ENCODE measurements at places on chromosomes 1 and 21.

- DNase-seq, result no peak
These were observed 6.2 kb downstream of the CD247 start for GRCh38 chr1:167512046-167512654.

GRCh38 chr1:7550981-7551380 is 220.1 kb upstream of the VAMP3 start:
- no peak for DNase-seq

GRCh38 chr1:209431402-209431801 is 152.1 kb upstream of the CAMK1G start:
- no peak for DNase-seq

GRCh38 chr1:14788080-14788479 is 189.6 kb downstream of the KAZN start:
- no peak for DNase-seq

- no peak for DNase-seq
These were observed 24.8 kb upstream of the CITED4 start for GRCh38 chr1:40887012-40887378.

DNA sequence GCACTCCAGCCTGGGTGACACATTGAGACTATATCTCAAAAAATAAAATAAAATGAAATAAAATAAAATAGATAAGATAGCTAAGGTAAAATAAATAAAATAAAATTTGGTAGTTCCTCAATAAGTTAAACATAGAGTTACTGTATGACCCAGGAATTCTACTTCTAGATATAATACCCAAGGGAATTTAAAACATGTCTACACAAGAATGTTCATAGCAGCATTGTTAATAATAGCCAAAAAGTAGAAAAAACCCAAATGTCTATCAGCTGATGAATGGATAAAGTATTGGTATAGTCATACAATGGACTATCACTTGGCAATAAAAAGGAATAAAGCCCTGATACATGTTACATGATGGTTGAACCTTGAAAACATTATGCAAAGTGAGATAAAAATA is 47.8 kb downstream of the CEP350 start:
- no peak for DNase-seq

DNA sequence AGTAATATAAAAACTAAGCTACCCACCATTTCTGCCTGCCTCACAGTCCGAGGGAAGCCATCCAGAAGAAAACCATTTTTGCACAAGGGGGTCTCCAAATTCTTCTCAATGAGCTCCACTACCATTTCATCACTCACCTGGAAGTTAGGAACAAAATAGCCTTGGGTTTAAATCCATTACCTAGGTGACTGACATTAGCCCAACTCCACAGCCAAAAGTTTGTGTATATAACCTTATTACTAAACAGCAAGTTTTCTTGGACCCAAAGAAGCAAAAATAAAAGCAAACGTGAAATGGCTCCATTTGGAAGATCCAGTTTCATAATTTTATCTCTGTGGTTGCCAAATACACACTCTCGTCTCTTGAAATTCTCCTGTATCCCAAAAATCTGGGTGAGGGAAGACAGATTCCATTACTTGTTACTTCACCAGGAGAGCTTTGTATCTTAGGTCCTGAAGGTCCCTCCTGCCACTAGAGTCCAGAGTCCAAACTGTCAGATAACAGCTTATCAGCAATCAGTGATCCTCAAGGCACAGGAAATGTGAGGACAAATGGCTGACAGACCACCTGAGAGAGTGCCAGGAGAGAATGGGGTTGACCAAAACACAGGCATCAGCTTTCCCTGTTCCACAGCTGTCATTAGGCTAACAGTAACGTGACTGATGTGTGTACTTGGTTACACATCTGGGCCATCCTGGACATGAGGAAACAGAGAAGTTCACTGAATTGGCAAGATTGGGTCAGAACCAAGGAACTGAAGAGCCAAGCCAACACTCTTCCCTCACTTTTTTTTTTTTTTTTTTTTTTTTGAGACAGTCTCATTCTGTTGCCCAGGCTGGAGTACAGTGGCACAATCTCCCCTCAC is 14.9 kb downstream of the AK2 start:
- no peak for DNase-seq

GRCh38 chr1:228513236-228513900 is 26.2 kb downstream of the RNF187 start:
- no peak for DNase-seq

- peak; percentile 67 for DNase-seq
These were observed 49.8 kb downstream of the KCNT2 start for GRCh38 chr1:196558411-196558810.

DNA sequence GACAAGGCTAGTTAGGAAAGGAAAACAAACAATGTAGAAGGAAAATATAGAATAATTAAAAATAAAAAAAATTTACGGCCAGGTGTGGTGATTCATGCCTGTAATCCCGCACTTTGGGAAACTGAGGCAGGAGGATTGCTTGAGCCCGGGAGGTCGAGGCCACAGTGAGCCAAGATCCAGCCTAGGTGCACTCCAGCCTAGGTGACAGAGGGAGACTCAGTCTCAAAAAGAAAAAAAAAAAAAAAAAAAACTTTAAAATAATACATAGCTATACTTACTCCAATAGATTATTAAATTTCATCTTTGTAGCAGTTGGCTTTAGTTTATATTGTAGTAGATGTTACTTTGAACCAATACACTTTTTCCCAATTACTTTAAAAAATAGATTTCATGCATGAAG is 32.0 kb downstream of the LIN9 start:
- no peak for DNase-seq

- no peak for DNase-seq
These were observed 41.2 kb downstream of the RRAGC start for GRCh38 chr1:38818175-38818976.

DNA sequence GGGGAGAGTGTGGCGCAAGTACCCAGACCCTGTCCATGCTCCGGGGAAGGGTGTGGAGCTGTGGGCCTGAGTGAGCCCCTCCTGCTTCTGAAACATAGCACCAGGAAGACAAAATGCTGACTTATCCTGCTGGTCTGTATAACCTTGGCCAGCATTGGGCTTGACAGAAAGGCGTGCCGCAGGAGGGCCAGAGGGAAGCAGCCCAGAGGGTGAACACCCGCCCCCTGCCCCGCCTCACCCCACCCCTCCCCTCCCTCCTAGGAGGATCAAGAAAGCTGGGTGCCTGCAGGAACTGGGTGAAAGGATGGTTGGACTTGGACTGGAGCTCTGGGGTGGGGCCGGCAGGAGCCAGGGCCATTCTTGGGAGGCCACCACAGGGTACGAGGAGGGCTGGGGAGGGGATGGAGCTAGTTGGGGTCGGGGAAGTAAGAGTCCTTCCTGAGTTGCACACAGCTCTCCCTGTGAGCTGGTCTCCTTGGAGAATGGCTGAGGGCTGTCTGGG is 27.1 kb downstream of the PTPRF start:
- DNase-seq, result no peak

DNA sequence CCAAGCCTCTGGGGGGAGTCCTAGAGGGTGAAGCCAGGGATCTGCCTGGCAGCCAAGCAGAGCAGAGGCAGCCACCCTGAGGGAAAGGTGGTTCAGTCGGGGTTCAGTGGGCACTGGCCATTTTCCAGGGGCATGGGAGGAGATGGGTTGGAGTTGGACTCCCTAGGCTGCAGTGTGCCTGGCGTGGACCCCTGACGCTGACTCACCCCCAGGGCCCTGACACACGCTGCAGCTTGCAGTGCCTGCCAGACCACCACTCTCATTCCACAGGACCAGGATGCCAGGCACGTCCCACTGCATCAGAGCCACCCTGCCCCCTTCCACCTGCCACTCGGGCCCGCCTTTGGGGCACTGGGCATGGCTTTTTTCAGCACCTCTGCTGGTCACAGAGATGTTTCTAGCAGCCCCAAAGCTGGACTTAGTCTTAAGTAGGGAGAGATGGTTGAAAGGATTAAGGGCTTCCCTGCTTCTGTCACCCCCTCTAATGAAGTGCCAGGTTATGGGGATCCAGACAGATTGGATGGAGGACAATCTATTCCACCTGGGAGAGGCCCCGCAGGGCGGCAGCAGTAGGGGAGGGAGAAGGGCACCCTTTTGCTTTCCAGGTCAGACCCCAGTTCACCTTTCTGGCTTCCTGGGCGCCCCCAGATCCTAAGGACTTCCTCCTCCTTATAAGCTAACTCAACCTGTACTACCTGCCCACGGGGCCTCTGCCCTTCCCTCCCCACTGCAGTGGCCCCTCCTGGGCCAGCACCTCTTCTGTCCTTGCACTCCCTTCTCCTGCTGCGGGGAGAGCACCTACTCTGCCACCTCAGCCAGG is 1.6 kb downstream of the SYT2 start:
- DNase-seq, result no peak

DNA sequence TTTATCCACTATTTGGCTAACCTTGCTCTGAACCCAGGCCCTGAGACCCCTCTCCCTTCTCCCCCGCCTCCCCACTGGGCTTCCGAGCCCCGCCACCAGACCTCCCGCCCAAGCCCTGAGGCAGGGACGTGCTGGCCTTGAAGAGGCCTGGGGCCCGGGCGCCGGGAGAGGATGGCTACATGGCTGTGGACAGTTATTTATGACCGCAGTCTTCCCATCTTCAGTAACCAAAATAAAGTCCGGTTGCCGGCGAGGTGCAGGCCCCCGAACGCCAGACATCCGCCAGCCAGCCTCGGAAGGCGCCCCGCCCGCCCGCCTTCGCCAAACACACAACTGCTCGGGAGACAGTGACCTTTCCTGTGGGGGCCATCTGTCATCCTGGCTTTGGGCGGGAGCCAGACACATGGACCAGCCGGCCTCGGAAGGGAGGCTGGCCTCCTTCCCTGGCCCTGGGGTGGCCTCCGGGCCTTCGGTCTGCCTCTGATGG is 69.0 kb downstream of the DHRS3 start:
- DNase-seq, result peak; percentile 83

- DNase-seq, result peak; percentile 22
These were observed 37.9 kb downstream of the WDR3 start for GRCh38 chr1:117967477-117967876.

GRCh38 chr1:69103705-69104385 is 463.9 kb upstream of the LRRC7 start:
- no peak for DNase-seq

- peak; percentile 88 for DNase-seq
These were observed 98.8 kb downstream of the RASAL2 start for GRCh38 chr1:178192686-178193085.

DNA sequence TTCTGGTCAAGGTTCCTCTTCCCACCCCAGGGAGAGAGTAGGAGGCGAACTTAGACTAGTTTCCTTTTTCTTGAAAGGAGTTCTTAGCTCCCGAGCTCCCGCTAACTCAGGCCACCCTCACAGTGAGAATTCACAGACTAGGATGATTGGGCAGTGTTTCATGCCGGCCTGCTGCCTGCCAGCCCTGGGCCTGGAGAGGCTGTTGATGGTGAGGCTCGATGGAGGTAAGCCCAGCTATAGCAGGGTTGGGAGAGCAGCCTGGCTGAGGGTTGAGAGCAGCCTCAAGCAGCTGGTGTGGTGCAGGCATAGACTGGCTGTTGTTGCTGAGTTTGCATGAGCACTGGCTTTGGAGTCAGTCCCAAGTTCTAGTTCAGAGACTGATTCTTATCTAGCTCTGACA is 274.4 kb downstream of the MATN1 start:
- DNase-seq, result no peak

- DNase-seq, result no peak
These were observed 6.9 kb downstream of the PLXNA2 start for GRCh38 chr1:208237241-208237640.

DNA sequence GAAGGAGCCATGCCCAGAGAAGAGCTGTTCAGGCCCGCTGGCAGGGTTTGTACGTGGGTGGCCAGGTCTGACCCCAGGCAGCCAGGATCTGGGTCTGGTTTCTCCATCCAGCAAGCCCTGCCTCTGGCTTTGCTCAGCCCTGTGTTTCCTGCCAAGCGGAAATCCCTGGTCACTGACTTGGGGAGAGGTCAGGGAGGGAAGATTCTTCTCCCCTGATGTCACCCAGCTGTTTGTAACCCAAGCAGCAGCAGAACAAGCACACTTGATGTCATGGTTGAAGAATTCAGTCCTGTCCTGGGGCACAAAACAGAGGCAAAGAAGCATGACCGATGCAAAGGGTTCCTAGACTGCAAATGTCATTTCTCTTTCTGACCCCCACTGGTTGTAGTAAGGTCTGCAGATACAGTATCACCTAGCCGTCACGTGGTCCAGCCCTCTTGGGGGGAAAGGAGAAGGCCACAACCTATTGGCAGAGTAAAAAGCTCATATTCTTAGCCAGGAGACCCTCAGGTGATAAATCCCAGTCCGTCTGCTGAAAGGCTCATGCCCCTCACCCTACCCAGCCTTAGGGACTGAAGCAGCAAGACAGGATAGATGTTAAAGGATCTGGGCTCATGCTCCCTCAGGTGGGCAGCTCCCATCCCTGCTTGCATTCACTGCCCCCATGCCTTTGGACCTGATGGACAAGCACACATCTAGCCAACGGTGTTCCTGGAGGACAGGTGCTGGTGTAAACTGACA is 120.9 kb downstream of the SYT2 start:
- DNase-seq, result peak; percentile 98

GRCh38 chr1:45205011-45205909 is 1.1 kb downstream of the ZSWIM5 start:
- DNase-seq, result peak; percentile 24

GRCh38 chr1:9182784-9183257 is 51.8 kb upstream of the H6PD start:
- no peak for DNase-seq

DNA sequence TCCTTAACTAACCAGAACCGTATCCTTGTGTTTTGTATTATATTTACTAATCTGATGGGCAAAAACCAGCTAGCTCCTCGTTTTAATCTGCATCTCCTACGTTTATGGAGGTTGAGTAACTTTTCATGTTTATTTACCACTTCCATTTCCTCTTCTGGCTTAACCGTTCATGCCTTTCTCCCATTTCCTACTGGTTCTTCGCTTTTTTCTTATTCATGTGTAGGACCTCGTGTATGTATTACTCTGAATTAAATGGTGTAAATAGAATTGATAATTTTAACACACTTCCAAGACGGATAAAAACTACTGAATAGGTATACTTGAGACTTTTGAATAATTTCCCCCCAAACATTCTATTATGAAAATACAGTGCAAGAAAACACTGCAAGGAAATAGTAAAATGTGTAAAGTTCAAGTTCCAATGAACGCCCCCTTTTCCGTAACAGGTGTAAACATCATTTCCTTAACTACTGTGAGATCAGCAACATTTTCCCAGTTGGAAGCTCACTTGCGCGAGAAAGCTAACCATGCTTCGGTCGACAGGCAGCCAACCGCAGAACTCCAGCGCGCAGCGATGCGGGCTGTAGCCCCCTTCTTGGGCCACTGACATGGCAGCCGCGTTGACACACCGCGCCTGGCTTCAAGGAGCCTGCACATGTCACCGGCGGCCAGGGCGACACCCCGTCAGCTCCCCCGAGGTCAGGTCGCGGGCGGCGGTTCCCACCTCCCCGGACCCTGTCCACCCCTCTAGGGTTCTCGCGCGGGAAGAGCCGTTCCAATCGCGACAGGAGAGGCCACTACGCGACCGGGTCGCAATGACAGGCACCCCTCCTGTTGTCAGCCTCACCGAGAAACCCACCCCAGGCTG is 816 bp downstream of the EDEM3 start:
- peak; percentile 8 for DNase-seq

Measured in brain microvascular endothelial cell (primary cell).